ENCODE measurements at places on chromosomes 2 and 18.

GRCh38 chr2:215624423-215624829 lies 188.6 kb upstream of the FN1 start:
- no peak for DNase-seq

GRCh38 chr2:211113334-211114175 lies 557.2 kb downstream of the CPS1 start:
- no peak for DNase-seq

- peak; percentile 72 for DNase-seq
Observed at GRCh38 chr2:120552800-120553481, 182.7 kb upstream of the GLI2 start.

DNA sequence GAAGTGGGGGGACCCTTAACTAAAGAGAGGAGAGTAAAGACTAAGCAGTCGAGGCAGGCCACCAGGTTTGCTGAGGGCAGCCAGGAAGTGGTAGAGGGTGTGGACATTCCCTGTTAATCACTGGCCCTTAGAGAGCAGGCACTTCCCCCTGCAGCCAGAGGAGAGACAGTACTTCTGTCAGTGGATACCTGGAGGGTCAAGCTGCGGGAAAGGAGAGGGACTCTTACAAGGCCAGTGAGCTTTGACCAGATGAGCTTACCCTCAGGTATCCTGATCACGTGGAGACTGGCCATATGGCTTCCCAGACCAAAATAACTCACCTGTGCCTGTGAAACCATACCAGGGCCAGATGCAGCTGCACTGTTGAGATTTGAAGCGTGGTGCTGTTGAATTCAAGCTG lies 28.6 kb downstream of the ITGA6 start:
- DNase-seq: no peak

GRCh38 chr2:3172265-3172935 lies 205.2 kb downstream of the EIPR1 start:
- no peak for DNase-seq

DNA sequence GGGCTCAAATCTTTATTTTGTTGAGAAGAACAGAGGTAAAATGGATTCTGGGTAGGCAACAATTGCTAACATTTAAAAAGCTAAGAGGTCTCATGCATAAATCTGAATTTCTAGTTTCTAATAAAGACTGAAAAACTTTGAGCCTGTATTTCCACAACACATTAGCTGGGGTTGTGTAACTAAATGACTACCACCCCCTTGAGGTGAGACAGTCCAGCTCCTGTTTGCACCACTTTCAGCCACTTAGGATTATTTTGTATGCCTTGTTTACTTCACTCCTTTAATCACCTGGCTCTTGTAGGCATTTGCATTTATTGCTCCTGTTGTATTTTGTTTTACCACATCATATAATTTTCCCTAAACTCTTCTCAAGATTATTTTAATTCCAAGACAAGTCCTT lies 376.6 kb downstream of the PTH2R start:
- DNase-seq: no peak

DNA sequence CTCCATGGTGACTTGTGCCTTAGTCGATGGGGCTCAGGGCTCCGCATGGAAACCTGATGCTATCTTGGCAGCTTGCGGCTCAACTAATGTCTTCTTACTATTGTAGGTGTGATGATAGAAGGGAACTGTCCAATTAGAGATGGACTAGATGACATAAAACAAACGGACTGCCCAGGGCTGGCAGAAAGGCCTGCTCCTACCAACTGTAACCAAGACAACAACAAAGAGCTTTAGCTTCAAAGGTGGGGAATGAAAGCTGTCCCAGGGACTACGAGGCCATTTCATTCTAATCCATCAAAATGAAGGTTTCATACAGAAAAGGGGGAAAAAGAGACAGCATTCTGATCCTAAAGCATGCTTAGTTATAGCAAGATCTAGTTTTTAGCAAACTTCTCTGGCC lies 186.9 kb upstream of the ACAA2 start:
- no peak for DNase-seq

GRCh38 chr2:30366199-30366691 lies 80.8 kb upstream of the LCLAT1 start:
- DNase-seq: no peak

- no peak for DNase-seq
Observed at GRCh38 chr2:226835420-226835795, 446 bp upstream of the RHBDD1 start.

DNA sequence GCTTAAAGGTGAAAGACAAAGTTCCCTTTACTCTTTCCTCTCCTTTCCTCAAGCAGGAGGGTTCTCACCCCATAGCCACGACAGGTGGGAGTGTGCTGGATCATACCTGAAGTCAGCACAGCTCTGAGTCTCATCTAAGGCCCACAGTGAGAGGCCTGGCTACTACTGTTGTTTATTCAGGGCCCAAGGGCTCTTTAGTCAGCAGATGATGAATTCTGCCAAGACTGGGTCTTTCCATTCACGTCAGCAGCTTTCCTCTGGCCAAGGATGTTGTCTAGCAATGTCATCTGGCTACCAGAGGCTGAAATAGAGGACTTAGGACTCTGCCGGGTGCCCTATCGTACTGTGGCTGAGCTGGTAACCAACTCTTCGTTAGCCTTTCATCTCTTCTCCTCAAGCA lies 308.4 kb upstream of the THUMPD2 start:
- no peak for DNase-seq

DNA sequence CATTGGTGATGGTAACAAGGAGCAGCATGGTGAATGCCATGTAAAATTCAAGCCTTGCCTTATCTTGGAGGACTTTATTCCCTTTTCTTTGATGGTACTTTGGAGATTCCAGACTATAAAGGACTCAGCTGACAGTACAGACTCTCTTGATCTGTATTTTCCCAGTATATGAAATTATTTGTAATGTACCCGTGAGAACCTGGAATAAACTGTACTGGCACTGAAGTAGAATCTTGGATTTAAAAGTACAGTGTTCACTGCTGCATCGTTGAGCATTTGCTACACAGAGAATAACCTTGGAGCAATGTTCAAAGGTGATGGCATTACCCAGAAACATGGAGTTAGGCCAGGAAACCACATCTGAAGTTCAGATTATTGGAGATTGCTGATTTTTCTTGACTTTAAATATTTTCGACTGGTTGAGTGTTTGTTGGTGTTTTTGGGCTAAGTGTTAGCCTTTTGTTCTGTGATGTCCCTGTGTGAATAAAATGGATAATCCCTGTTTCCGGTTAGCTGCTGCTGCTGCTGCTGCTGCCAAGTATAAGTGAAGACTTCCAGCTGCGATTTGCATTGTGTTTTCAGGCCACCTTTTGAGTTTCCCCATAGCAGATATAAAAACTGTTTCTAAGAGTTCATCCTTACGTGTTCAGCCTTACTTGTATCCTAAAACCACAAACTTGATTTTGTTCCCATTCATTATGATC lies 122.0 kb downstream of the SPTBN1 start:
- no peak for DNase-seq

DNA sequence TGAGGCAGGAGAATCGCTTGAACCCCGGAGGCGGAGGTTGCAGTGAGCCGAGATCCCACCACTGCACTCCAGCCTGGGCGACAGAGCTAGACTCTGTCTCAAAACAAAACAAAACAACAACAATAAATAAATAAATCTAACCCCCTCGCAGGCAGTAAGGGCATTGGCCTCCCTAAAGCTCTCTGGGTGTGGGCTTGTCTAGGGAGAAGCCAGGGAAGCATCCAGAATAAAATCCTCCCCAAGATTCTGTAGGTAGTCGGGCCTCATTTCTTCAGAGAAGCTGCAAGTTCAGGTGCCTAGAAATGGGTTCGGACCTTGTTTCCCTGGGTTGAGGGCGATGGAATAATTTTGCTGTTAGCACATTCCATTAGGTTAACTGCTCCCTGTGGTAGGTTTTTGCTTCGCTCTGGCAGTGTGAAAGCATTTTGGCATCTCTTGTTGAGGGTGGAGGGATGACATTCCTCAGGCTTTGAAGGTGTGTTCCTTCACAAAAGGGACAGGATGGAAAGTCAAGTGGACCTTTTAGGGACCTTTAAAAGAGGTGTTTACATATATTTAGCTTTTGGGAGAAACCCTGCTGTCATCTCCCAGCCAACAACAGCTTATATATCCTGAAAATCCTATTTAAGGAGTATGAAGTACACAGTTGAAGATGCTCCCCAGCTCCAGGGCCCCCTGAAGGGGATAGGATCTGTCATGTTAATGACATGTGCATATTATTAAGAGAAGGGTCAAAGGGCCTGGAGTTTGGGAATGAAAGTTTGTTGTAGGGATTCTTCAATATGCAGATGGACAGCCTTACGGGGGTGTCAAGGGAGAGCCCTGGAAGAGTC lies 17.7 kb downstream of the MYCN start:
- no peak for DNase-seq

DNA sequence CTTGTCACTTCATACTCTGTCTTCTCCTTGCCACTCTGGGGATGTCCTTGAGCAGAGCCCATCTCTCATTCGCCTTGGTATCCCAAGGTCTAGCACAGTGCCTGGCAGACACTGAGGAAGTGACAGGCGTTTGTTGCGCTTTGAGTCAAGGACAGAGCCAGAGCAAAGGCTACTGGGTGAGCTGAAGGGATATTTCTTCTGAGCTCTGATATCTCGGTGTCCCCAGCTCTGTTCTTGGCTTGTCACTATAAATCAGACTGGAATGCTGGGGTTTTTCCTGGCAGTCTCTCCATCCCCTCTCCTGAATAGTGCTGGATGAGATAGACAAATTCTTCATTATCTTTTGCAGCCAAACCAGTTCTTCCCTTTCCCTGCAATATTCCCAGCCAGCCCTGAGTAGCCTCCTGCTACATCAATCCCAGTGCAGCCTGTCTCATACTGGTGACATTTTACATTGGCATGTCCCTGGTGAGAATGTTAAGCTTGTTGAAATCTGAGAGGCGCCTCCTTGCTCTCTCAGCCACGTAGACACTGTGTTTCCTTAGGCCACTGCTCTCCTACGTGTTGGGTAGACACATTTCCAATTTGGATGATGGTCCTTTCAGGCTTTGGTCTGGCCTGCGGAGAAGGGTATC lies 61.7 kb downstream of the CTIF start:
- no peak for DNase-seq

- no peak for DNase-seq
Observed at GRCh38 chr2:175151791-175152190, 16.2 kb downstream of the ATF2 start.

GRCh38 chr18:35311496-35311895 lies 21.5 kb upstream of the ZSCAN30 start:
- no peak for DNase-seq

GRCh38 chr18:40072761-40073160 lies 1882.3 kb upstream of the PIK3C3 start:
- no peak for DNase-seq

DNA sequence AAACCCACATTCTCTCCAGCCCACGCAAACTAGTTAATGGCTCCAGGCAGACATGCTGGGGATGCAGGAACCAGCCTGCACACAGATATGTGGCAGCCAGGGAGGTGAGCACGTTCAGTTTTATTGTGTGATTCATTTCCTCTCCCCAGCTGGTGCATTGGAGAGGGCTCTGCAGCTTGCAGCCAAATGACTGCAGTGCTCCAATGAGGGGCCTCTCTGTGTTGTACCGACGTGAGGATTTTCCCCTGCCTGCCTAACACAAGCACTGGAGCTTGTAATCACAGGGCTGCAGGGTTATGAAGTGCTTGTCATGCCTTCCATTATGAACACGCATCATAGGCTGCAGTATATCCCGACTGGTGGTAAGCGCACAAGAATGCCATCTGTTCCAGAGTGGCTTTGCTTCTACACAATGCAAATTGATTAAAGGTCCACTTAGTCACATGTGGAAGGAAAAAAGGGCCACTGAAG lies 92.3 kb upstream of the THUMPD2 start:
- no peak for DNase-seq

GRCh38 chr2:128639693-128640092 lies 321.0 kb upstream of the HS6ST1 start:
- no peak for DNase-seq

DNA sequence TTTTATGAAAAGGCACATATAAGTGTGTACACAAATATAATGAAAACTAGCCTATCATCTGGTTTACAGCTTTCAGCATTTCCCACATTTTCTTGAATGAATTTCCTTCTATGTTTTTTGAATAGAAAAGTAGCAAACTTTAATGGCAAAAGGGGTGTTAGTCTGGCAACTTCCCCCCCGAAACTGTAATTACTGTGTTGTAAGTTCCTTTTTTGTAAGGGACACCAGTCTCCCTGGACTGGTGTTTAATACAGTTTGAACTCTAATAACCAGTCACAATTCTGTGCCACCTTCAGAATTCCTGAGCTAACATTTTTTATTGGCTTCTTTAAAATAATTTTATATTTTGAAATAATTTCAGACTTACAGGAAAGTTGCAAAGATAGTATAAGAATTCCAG lies 94.2 kb downstream of the ACSL3 start:
- no peak for DNase-seq

GRCh38 chr2:150624001-150624401 lies 136.5 kb upstream of the RND3 start:
- DNase-seq: no peak

- no peak for DNase-seq
Observed at GRCh38 chr2:60068755-60069154, 484.7 kb downstream of the BCL11A start.

DNA sequence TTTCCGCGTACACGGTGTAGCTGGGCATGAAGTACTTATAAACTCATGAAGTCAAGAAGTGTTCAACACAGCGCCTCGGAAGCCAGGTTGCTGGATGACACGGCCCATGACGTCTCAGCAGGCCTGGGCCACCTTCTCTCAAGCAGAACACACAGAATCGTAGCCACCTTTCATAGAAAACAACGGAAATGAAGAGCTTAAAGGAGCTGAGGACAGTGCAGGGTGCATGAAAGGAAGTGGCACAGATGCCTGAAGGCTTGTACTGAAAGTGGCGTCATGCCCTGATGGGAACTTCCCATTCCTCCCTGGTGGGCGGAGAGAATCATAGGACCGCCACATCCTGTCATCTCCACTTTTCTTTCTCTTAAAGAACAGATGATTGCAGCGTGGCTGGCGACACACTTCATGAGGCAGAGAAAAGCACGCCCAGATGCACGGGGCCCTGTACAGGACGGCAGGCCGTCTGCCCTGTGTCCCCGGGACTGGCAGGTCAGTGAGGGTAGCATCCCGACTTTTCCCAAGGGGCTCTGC lies 31.1 kb downstream of the HDAC4 start:
- DNase-seq: no peak

DNA sequence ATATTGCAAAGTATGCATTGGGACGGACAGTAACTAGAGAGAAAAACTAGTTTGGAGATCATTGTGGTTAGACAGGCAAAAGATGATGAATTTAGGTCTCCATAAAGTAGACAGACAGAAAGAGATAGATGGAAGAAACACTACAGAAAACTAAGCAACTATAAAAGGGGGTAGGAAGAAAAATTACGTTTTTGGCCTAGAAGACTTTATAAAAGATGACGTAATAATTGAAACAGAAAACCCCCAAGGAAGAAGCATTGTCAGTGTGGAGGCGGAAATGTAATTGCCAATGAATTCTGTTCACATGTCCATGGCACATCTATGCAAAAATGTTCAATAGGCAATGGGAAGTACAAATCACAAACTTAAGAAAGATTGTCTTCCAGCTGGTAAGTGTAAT lies 1211.5 kb upstream of the ZEB2 start:
- no peak for DNase-seq

Data from midbrain (tissue), 1 donor.